Stimulated activated CD4-positive, alpha-beta T cell treated with anti-CD3 and anti-CD28 coated beads, Interleukin-4, amount 100 ng/mL, for 48 hours (primary cell): ENCODE measurements at places on chromosomes 2 and 18.
A peak's percentile ranks its signal among the peaks of the same experiment; 100 is the strongest.

- DNase-seq: no peak
Observed at GRCh38 chr18:56505971-56506370, 132.4 kb downstream of the TXNL1 start.

GRCh38 chr2:205496772-205497171 lies 185.5 kb upstream of the NRP2 start:
- DNase-seq: no peak

- no peak for DNase-seq
Observed at GRCh38 chr2:194725169-194725568, 931.9 kb upstream of the SLC39A10 start.

DNA sequence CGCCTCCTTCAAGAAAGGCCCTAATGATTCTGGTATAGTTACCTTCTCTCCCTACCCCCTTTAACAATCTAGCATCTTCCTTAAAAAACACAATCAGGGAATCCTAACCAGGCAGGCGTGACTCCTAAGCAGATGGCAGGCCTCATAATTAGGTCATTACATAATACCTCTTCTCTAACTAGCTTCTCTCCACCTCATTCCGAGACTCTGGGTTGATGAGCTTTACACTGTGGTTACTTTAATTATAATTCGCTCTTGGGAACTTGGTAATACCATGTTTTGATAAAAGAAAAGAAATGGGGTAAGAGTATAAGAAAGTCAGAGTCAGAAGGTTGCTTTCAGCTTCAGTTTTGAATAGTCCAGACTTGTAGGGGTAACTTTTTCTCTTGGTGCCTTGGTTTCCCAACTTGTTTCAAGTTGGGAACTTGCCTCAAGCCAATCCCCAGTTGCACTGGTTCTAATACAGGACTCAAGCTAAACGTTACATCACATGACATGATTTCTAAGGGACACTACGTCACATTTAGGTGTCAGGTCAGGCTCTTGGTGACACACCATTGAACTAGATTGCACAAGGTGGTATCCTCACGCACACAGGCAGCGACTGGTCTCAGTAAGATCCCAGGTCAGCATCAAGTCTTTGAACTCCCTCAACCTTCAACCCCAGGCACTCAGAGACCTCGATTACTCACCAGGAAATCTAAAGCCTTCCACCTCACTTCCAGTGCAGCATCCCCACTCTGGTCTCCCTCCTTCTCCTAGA lies 59.2 kb downstream of the AAK1 start:
- DNase-seq: no peak

DNA sequence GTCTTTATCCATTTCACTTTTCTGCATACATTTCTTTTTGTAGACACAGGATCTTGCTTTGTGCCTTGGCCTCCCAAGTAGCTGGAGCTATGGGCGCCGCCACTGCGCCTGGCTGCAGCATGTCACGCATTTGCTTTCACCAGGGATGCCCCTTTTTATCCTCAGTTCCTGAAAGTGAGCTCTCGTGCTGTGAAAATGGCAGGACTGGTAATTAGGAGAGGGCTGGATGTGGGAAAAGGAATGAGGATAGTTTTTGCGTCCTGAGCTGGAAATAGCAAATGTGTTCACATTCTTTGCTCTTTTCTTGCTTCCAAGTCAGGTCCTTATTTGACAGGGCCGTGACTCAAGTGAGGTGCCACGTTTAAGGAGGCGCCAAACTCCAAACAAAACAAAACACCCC lies 104.6 kb downstream of the LDLRAD4 start:
- DNase-seq: no peak

DNA sequence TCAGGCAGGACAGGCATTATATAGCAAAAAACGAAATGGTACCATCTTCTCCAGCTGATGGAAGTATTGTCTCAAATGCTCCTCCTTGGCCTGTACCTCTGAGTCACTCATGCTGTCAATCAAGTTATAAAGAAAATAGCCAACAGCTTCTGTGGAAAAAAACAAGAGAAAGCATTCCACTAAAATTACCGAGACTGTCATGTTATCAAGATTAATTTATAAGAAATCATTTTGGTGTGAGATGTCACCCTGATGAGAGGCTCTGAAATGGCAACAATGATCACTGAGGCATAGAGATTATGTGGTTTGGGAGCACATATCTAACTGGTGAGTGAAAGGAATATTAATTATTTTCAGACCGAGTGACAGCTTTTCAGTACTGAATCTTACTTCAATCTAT lies 47.4 kb downstream of the LRPPRC start:
- DNase-seq: no peak

DNA sequence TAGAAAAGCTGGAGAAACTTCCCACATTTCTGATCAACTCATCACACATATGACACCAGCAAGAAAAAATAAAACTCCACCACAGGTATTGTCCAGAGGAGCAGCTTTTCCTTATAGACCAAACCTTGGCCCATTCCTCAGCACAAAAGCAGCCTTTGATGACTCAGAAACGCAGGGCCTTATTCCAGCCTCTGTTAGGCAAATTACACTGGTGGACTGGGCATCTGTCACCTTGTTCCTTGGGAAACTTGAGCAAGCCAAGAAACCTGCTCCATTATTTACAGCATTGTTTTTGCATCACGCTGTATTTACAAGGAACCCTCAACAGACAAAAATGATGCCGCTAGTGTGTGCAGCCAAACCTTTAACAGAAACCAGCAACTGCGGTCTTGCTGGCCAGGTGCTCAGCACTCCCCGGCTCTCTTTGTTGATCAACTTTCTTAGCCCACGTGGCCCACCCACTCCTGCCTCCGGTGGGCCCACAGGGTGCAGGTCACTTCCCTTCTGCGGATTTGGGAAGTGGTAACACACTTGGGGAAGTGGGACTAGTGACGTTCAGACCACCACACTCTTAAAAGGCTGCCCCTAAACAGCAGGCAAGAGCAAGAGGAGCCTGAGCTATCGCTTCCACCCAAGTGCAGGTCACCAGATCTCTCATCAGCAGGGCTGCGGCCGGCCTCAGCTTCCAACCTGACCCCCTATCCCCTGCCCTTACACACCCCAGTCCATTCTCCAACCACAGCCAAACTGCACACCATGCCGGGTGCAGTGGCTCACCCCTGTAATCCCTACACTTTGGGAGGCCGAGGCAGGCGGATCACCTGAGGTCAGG lies 1.5 kb downstream of the AP1S3 start:
- DNase-seq: no peak

DNA sequence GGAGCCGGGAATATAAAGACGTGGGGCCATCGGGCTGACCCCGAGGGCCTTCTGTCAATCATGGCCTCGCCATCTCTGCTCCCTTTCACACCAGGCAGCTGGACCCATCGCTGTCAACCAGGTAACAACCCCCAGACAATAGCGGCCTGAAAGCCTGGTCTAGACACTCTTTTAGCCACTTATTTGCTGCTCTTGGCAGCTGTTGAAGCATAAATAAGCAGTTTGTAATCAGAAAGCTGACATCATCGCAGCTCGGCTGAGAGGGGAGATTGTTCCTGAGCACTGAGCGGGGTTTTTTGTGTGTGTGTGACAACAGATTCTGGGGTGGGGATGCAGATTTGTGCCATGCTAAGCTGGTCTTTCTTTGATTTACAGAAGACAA lies 423.6 kb upstream of the POU3F3 start:
- no peak for DNase-seq

- no peak for DNase-seq
Observed at GRCh38 chr2:181673173-181673572, 7.1 kb downstream of the NEUROD1 start.

GRCh38 chr2:101859604-101860003 lies 132.2 kb upstream of the IL1R2 start:
- no peak for DNase-seq

- DNase-seq: no peak
Observed at GRCh38 chr2:80141007-80141726, 163.4 kb downstream of the LRRTM1 start.

GRCh38 chr2:158797963-158798700 lies 3.0 kb downstream of the DAPL1 start:
- DNase-seq: no peak

DNA sequence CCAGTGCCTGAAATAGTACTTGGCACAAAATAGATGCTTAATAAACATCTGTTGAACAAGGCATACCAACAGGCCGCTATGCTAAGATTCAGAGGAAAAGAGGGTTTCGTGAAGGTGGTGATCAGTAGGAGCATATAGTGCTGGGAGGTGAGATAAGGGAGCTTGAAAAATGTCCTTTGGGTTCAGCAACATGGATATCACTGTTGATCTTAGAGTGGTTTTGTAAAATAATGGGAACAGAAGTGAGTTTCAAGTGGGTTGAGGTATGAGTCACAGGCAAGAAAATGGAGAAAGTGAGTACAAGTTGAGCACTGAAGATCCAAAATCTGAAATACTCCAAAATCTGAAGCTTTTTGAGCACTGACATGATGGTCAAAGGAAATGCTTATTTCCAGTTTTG lies 4.4 kb downstream of the CENPO start:
- DNase-seq: no peak

DNA sequence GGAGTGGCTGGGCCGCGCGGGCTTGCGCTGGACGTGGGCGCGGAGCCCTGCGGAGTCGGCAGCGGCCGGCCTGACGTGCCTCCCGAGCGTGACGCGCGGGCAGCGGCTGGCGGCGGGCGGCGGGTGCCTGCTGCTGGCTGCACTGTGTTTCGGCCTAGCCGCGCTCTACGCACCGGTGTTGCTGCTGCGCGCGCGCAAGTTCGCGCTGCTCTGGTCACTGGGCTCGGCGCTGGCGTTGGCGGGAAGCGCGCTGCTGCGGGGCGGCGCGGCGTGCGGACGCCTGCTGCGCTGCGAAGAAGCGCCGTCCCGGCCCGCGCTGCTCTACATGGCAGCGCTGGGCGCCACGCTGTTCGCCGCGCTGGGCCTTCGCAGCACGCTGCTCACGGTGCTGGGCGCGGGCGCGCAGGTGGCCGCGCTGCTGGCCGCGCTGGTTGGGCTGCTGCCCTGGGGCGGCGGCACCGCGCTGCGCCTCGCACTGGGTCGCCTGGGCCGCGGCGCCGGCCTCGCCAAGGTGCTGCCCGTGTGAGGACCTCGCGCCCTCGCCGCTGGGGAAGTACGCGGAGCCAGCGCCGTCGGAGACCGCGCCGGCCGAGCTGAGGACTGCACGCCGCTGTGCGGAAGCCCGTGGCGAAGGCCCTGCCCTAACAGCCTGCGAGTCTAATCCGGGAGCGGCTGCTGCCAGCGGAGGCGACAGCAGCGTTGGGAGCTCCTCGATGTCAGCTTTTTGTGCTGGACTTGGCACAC lies 526 bp downstream of the SFT2D3 start:
- peak; percentile 66 for DNase-seq

DNA sequence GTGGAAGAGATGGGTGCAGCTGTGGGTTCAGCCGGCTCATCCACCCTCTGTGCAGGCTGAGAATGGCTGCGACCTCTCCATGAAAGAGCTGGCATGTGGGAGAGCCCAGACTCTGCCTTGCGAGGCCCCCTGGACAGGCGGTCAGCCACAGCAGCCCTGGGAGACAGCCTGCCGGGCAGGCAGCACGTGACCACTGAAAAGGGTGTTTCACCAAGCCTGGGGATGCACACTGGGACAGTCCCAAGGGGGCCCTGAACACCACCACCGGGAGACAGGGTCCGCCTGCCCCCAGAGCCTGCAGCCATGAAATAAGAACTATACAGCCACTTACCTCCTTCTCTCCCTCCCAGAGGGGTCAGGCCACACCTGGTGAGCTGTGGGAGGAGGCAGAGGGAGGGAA lies 11.5 kb downstream of the RFX8 start:
- DNase-seq: no peak

DNA sequence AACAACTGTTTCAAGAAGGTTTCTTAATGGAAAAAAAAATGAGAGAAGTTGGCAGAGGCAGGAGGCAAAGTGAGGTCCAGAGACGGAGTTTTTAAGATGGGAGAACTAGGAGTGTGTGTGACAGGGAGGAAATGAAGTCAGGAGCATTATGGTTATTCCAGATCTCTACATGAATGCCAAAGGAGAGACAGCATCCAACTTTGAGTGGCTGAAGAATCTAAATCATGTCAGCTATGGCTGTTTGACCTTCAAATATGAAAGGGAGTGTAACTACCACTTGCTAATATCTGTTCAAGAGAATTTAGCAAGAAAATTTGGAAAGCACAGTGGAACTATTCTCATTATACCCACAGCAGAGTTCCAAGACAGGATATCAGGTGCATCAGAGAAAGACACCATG lies 81.2 kb upstream of the CCBE1 start:
- DNase-seq: no peak

DNA sequence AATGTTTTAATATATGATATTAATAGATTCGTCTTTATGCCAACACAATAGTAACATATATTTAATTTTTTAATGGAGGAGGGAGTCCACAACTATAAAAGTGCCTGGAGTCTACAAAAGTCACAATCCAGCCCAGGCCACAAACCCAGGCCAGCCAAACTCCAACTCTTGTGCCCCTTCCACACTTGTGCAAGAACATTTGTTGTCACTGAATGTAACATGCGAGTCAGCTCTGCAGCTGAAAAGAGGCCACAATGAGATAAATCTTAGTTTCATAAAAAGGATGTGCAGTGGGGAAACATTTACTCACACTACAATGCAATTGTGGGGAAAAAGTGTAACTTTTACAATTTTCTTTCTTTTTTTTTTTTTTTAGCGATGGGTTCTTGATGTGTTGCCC lies 110.8 kb downstream of the MCFD2 start:
- DNase-seq: no peak
